Tibial nerve (tissue), 4 donors: ENCODE measurements at places on chromosomes 5 and 9. TPM values are rescaled to one million over a fixed set of nuclear protein-coding genes. Genes with fewer than 3 reads are reported as not detected.

- no peaks in the 10 kb centered on the region for H3K36me3 ChIP-seq
- H3K27ac ChIP-seq, result no peak overlapping the region
- H3K4me3 ChIP-seq, result no peak overlapping the region
- H3K27me3 ChIP-seq, result no peaks in the 10 kb centered on the region
These were observed 27.4 kb upstream of the KIF12 start for GRCh38 chr9:114126247-114127060.

The SEMA5A gene
- 55.3 TPM for total RNA-seq

GRCh38 chr5:21739096-21739495 lies 1114.0 kb downstream of the CDH12 start:
- H3K4me3 ChIP-seq, result no peak overlapping the region
- H3K4me1 ChIP-seq, result no peaks in the 10 kb centered on the region
- H3K27me3 ChIP-seq, result no peaks in the 10 kb centered on the region
- DNase-seq, result no peak
- no peaks in the 10 kb centered on the region for H3K36me3 ChIP-seq
- H3K27ac ChIP-seq, result no peak overlapping the region

DNA sequence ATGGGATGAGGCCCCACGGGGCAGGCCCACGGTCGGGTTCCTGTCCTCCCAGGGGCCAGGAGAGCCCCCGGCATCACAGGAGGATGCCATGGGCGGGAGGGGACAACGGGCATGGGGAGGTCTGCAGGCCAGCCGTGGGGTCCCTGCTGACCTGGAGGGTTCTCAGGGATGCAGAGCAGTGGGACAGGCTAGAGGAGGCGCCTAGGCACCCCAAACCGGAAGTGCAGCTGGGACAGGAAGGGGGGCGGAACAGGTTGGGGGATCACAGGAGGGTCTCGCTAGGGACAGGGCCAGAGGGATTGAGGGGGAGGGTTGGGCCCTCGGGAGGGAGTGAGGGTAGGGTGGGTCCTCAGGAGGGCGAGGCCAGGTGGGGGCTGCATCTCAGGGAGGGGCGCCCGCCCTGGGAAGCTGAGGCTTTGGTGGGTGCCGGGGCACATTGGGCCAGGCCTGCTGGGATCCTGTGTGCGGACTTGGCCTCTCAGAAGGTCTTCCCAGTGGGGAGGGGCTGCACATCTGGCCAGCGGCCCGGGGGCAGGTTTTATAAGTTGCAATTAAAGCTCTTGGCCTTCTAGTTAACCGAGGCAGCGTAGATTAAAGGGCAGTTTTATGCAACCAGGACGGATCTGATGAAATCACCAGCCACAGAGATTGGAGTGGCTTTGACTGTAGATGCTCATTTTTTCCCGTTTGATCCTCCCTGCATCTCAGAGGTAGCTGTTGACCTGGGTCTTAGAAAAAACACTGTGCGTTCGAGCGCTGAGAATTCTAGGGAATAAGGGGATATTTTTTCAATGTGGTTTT lies 20.1 kb downstream of the NKD2 start:
- H3K4me3 ChIP-seq, result no peak overlapping the region
- no peaks in the 10 kb centered on the region for H3K27me3 ChIP-seq
- H3K4me1 ChIP-seq, result no peaks in the 10 kb centered on the region
- no peak for DNase-seq
- H3K36me3 ChIP-seq, result no peaks in the 10 kb centered on the region

The PAEP gene
- total RNA-seq, result not detected

DNA sequence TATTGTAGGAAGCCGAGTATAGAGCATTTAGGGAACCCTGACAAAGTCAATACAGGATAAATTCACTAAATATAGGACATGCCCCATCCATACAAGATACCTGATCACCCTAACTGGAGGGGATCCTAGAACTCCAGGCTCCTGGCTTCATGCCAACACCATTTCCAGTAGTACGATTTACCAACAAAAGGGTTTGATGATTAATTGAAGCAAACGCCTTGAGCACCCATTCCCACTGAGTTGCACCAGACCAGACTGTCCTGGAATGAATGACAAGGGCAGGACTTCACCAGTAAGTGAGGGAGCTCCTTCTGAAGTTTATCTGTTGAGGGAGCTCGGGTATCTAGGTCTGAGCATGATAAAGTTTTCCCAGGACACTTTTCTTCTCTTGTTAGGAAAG lies 327.2 kb upstream of the MSX2 start:
- no peak for DNase-seq
- no peaks in the 10 kb centered on the region for H3K4me1 ChIP-seq
- no peaks in the 10 kb centered on the region for H3K27me3 ChIP-seq
- H3K27ac ChIP-seq, result no peak overlapping the region
- no peak overlapping the region for H3K4me3 ChIP-seq
- H3K36me3 ChIP-seq, result no peaks in the 10 kb centered on the region

- no peak overlapping the region for H3K4me3 ChIP-seq
- no peak overlapping the region for H3K27ac ChIP-seq
- no peak for DNase-seq
These were observed 228.6 kb downstream of the NR3C1 start for GRCh38 chr5:143174714-143175398.

- no peak overlapping the region for H3K27ac ChIP-seq
- no peaks in the 10 kb centered on the region for H3K27me3 ChIP-seq
- H3K36me3 ChIP-seq, result no peaks in the 10 kb centered on the region
- H3K4me1 ChIP-seq, result no peaks in the 10 kb centered on the region
- no peak for DNase-seq
These were observed 32.9 kb upstream of the GPR151 start for GRCh38 chr5:146548781-146549449.

DNA sequence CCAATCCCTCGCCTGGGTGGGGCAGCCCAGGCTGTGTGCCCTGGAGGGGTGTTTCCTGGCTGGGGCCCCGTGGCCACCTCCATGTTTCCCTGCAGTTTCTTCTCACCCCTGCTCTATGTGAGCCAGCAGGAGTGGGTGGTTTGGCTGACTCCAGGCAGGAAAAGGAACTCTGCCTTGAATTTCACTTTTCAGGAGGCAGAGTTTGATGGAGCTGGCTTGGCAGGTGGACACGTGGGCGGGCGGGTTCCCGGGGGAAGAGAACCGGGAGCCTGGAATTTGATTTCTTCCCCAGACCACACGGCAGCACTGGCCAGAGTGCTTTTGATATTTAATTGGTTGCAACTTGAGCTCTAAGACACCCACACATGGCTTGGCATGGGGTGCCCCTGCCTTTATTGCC lies 119.8 kb upstream of the PANK3 start:
- no peaks in the 10 kb centered on the region for H3K27me3 ChIP-seq
- H3K4me3 ChIP-seq, result no peak overlapping the region
- no peaks in the 10 kb centered on the region for H3K36me3 ChIP-seq
- peak; percentile 22 for DNase-seq

DNA sequence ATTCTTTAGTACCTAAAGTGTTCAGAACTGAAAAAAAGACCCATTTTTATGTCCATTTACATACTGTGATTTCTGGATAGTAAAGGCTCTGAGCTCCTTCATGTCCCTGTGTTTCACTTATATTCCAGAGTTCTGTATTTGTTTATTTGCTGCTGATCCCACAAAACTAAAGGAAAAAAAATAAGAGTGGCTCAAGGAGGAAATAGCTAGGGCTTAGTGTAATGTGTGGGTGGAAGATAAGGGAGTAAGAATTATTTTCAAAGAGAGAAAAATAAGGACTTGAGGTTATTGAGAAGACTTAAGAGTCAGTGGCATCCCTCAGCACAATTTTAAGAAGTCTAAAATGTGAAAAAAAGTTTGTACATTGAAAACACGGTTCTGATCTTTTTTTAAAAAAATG lies 46.0 kb downstream of the ENTREP1 start:
- no peaks in the 10 kb centered on the region for H3K4me1 ChIP-seq
- no peaks in the 10 kb centered on the region for H3K27me3 ChIP-seq
- H3K27ac ChIP-seq, result no peak overlapping the region
- no peak overlapping the region for H3K4me3 ChIP-seq

DNA sequence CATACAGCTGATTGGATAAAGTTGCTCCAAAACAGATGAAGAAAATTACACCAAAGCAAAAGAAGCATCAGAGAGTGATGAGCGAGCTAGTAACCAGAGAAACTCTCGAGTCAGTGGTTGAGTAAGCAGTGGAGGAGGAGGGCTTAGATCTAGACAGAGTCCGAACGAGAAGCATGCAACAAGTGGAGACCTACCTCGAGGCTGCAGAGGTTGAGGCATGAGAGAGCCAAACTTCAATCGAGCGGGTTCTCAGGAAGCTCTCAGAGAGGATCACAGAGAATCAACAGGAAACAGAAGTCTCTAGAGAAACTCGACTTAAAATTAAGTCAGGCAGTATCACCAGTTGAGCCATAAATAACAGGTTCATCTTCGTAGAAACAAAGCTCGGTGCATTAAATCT lies 6.1 kb downstream of the RUSC2 start:
- peaks cover 11% of the 10 kb centered on the region for H3K4me1 ChIP-seq
- H3K27ac ChIP-seq, result no peak overlapping the region
- H3K4me3 ChIP-seq, result no peak overlapping the region
- DNase-seq, result no peak
- H3K27me3 ChIP-seq, result no peaks in the 10 kb centered on the region
- no peaks in the 10 kb centered on the region for H3K36me3 ChIP-seq

GRCh38 chr9:130971294-130971849 lies 32.3 kb upstream of the FIBCD1 start:
- H3K27ac ChIP-seq, result no peak overlapping the region
- H3K4me1 ChIP-seq, result no peaks in the 10 kb centered on the region
- H3K36me3 ChIP-seq, result no peaks in the 10 kb centered on the region
- no peak for DNase-seq

- no peaks in the 10 kb centered on the region for H3K4me1 ChIP-seq
- H3K4me3 ChIP-seq, result no peak overlapping the region
- no peaks in the 10 kb centered on the region for H3K36me3 ChIP-seq
- H3K27me3 ChIP-seq, result no peaks in the 10 kb centered on the region
These were observed 205.5 kb upstream of the SLC24A2 start for GRCh38 chr9:19994296-19994695.

DNA sequence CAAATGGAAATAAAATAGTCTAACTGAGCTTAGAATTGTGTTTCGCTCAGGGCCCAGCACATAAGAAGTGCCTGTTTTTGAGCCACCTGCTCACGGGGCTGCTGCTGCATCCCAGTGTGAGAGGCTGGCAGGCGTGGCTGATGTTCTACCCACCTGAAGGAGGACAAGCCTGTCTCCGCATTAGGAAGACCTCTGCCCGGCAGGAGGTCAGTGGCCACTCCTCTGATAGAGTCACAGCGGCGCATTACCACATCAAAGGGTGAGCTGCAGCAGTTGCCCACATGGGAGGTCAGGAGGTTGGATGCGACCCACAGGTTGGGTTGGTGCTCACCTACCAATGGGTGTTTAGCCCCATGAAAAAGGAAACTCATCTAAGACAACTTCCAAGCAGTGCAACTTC lies 3.7 kb upstream of the SLC6A7 start:
- H3K27me3 ChIP-seq, result peaks cover 31% of the 10 kb centered on the region
- H3K36me3 ChIP-seq, result no peaks in the 10 kb centered on the region
- H3K4me3 ChIP-seq, result no peak overlapping the region
- no peak for DNase-seq

DNA sequence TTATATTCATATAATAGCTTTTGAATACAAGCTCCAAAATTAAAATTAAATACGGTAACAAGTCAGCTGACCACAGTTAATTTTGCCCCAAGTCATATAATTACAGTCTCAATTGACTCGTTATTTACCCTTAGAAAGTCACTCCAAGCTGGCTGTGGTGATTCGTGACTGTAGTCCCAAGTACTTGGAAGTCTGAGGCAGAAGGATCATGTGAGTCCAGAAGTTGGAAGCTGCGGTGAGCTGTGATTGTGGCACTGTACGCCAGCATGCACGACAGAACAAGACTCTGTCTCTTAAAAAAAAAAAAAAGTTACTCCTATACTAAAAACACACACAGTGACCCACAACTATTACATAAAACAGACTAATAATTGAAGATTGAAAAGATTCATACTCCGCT lies 31.6 kb upstream of the DTWD2 start:
- H3K4me3 ChIP-seq, result no peak overlapping the region
- no peaks in the 10 kb centered on the region for H3K27me3 ChIP-seq
- no peaks in the 10 kb centered on the region for H3K4me1 ChIP-seq
- H3K36me3 ChIP-seq, result no peaks in the 10 kb centered on the region
- DNase-seq, result no peak
- no peak overlapping the region for H3K27ac ChIP-seq

The PAPPA gene
- total RNA-seq, result 6.6 TPM
